ENCODE measurements at places on chromosomes 16 and 17.

- no peak for DNase-seq
Observed at GRCh38 chr17:35084987-35085386, 21.5 kb upstream of the RFFL start.

DNA sequence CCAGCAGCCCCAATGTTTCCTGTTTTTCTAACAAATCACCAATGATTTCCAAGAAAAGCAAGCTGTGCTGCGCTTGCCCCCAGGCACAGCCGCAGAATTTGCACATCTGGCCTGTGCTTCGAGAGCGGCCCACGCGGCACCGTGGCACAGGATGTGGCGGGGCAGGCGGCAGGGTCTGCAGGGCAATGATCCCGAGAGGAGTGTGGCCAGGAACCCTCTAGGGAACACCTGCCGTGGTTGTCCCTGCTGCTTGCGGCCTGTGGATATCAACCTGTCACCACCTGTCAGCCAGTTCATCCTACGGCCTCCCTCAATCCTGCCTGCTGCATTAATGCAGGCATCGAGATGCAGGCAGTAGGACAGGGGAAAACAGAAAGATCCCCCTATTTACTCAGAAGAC lies 24.0 kb downstream of the PIK3R5 start:
- DNase-seq = peak; percentile 46

- DNase-seq = no peak
Observed at GRCh38 chr17:64741038-64741641, 79.0 kb upstream of the SMURF2 start.

GRCh38 chr16:89847940-89848297 lies 19.6 kb downstream of the SPIRE2 start:
- DNase-seq = no peak

GRCh38 chr17:5640726-5641125 lies 56.4 kb upstream of the NLRP1 start:
- DNase-seq = no peak

Measured in activated CD8-positive, alpha-beta memory T cell treated with anti-CD3 and anti-CD28 coated beads for 4 hours (primary cell).